Natural killer cell (primary cell): ENCODE measurements at places on chromosomes 11 and 22. TPM values are rescaled to one million over a fixed set of nuclear protein-coding genes. Genes with fewer than 3 reads are reported as not detected.

GRCh38 chr11:68033708-68034045 lies 3.2 kb downstream of the NDUFS8 start:
- H3K4me3 ChIP-seq = no peak overlapping the region
- peaks cover 15% of the 10 kb centered on the region for H3K36me3 ChIP-seq
- no peaks in the 10 kb centered on the region for H3K27me3 ChIP-seq
- DNase-seq = no peak
- no peak overlapping the region for H3K27ac ChIP-seq

- H3K27me3 ChIP-seq = no peaks in the 10 kb centered on the region
- H3K27ac ChIP-seq = no peak overlapping the region
- no peak for DNase-seq
- no peaks in the 10 kb centered on the region for H3K36me3 ChIP-seq
- H3K4me1 ChIP-seq = no peaks in the 10 kb centered on the region
These were observed 74.2 kb downstream of the KCNQ1 start for GRCh38 chr11:2518983-2519340.

DNA sequence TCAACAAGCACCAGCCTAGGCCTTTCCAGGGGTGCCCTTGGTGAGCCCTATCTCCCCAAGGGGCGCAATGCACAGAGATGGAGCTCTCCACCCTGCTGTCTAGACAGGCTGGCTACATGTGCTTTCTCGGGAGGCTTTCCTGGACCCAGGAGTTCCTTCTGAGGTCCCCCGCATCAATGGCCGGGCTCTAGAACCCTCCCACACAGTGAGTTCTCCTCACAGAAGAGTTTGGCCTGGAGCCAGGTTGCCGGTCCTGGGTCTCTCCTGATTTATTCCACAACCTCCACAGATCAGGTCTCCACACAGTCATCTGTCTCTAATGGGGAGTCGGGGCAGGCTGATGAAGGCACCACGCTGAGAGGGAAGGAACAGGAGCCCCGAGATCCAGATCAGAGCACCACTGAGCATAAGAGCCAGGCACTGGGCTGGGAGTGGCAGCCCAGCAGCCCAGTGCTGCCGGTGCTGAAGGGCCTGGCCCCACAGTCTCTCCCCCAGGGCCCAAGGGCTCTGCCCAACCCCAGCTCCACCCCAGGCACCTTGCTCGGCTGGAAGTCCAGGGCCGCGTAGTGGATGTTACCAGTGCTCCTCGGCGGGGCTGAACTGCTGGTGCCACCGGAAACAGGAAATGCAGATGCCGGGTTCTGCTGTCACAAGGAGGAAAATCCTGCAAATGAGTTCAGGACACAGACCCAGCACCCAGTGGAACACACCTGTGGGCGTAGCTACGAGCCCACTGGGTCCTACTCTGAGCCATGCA lies 44.7 kb downstream of the GAB4 start:
- DNase-seq = no peak
- H3K4me3 ChIP-seq = no peak overlapping the region
- H3K36me3 ChIP-seq = no peaks in the 10 kb centered on the region
- H3K4me1 ChIP-seq = no peaks in the 10 kb centered on the region
- H3K27me3 ChIP-seq = no peaks in the 10 kb centered on the region

DNA sequence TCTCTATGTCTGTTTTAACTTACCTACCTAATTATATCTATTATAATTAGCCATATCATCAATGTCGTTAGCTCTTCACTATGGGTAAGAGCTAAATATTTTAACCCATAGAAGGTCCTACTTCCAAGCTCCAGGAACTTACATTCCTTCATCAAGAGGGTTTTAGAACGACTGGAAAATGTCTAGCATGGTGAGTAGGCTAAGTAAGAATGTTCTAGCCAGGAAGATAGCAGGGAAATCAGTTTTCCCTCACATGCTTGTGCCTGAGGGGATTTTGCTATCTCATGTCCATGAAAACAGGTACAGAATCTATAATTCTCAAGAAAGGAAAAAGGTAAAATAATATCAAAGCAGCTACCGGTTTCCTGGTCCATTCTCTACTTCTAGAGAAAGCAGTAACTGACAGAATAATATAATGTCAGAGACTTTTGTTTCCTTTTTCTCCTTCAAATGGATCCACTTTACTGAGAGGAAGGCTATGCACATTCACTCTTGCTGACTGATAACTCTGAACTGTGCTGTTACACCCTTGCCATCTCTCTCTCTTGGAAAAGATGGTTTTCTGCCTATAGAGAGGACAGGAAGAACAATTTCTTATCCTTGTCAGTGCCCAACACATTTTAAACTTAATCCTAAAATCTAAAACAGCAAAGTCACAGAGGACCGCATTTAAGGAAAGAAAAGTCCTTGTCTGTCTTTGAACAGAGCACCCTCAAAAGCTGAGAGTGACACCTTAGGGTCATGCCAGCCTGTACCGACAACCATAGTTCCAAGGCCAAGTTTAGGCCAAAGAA lies 67.0 kb downstream of the MAML2 start:
- H3K4me3 ChIP-seq = no peak overlapping the region
- H3K27me3 ChIP-seq = no peaks in the 10 kb centered on the region
- H3K4me1 ChIP-seq = peaks cover under 1% of the 10 kb centered on the region
- no peak overlapping the region for H3K27ac ChIP-seq

DNA sequence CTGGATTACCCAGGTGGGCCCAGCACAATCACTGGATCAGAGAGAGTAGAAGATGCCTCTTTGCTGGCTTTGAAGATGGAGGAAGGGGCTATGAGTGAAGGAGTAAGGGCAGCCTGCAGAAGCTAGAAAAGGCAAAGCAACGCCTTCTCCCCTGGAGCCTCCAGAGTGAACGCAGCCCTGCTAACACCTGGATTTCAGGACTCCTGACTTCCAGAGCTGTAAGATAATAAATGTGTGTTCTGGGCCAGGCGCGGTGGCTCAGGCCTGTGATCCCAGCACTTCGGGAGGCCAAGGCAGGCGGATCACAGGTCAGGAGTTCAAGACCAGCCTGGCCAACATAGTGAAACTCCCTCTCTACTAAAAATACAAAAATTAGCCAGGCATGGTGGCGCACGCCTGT lies 102.4 kb downstream of the MORC2 start:
- H3K36me3 ChIP-seq = no peaks in the 10 kb centered on the region
- H3K27me3 ChIP-seq = no peaks in the 10 kb centered on the region

GRCh38 chr11:72856551-72857345 lies 42.5 kb downstream of the ATG16L2 start:
- no peaks in the 10 kb centered on the region for H3K4me1 ChIP-seq
- DNase-seq = no peak
- H3K27ac ChIP-seq = no peak overlapping the region
- H3K4me3 ChIP-seq = no peak overlapping the region
- no peaks in the 10 kb centered on the region for H3K27me3 ChIP-seq
- H3K36me3 ChIP-seq = peaks cover 8% of the 10 kb centered on the region

DNA sequence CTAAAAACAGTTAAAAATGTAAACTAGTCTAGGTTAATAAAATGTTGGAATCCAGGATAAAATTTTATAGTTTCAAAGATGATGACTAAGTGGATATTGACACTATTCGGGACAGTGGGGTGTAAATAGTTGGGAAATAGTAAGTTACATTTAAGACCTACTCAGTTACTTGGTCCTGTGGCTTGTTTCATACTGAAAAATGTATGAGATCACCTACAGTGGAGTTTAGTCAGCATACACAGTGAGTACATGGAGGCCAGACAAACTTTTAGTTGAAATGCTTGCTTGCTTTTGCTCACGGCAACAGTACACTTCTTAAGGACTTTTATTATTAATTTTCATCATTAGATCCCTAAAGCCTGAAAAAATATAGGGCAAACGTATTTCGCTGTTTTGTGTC lies 16.1 kb downstream of the TRIM22 start:
- H3K27ac ChIP-seq = no peak overlapping the region
- H3K27me3 ChIP-seq = no peaks in the 10 kb centered on the region
- H3K4me3 ChIP-seq = no peak overlapping the region
- no peak for DNase-seq
- peaks cover 80% of the 10 kb centered on the region for H3K36me3 ChIP-seq
- H3K4me1 ChIP-seq = no peaks in the 10 kb centered on the region

GRCh38 chr22:38700270-38700788 lies 414 bp downstream of the JOSD1 start:
- DNase-seq = no peak
- H3K4me1 ChIP-seq = peaks cover 43% of the 10 kb centered on the region
- H3K4me3 ChIP-seq = peak overlapping the region; percentile 43

DNA sequence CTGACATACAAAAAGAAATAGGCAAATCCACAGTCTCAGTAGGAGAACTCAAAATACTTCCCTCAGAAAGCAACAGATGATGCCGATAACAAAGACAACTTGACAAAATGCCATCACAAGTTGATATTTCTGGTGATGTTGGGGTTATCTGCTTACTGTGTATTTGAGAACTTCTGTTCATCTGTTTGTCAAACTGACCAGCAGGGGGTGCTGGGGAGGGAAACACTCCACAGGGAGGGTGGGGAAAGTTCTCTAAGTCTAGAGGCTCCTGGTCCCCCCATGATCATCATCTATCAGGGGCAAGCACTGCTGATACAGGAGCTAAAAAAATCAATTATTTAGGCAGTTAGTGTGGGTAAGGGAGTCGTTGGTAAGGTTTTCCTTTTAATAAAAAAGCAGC lies 19.2 kb downstream of the GLYATL1 start:
- H3K27me3 ChIP-seq = no peaks in the 10 kb centered on the region
- peak; percentile 61 for DNase-seq
- H3K4me3 ChIP-seq = no peak overlapping the region
- H3K27ac ChIP-seq = no peak overlapping the region
- H3K4me1 ChIP-seq = no peaks in the 10 kb centered on the region

- H3K4me3 ChIP-seq = peak overlapping the region; percentile 54
- no peaks in the 10 kb centered on the region for H3K27me3 ChIP-seq
- DNase-seq = no peak
- H3K27ac ChIP-seq = peak overlapping the region; percentile 34
These were observed 1.4 kb downstream of the PATZ1 start for GRCh38 chr22:31344578-31345330.

GRCh38 chr11:127345819-127346459 lies 345.4 kb upstream of the KIRREL3 start:
- H3K4me1 ChIP-seq = no peaks in the 10 kb centered on the region
- H3K27me3 ChIP-seq = no peaks in the 10 kb centered on the region
- DNase-seq = no peak
- H3K27ac ChIP-seq = no peak overlapping the region

DNA sequence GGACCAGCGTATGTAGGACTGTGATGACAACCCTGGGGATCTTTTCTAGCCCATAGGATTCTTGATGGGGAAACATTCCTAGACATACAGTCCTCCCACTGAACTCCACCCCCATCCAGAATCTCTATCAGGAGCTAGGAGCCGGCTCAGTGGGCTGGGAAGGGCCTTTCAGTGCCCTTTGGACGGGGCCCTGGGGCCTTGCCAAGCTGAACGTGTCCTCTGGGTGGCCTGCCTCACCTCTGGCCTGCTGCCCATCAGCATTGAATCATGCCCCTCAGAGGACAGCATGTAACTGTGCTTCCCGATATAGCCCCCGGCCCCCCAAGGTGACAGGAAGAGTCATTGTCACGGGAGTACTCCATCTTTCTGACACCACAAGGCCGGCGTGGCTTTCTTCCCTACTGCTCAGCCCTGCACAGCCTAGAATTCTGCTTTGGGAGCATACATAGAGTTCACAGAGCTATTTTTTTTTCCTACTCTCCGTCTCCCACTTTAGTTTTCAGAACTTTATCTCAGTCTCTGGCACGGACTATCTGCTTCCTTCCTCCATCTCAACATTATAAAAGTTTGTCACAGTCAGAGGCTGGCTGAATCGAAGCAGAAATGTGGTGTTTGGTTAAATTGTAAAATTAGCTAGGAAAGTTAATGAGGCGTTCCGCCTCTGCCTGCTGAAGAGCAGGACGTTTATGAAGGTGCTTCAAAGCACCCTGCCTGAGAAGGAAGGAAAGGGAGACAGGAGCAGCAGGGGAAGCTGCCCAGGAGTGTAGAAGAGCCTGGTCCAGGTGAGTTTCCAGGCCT lies 111.9 kb downstream of the ZBTB16 start:
- peaks cover 92% of the 10 kb centered on the region for H3K4me1 ChIP-seq
- no peak for DNase-seq
- no peaks in the 10 kb centered on the region for H3K27me3 ChIP-seq
- no peak overlapping the region for H3K4me3 ChIP-seq

DNA sequence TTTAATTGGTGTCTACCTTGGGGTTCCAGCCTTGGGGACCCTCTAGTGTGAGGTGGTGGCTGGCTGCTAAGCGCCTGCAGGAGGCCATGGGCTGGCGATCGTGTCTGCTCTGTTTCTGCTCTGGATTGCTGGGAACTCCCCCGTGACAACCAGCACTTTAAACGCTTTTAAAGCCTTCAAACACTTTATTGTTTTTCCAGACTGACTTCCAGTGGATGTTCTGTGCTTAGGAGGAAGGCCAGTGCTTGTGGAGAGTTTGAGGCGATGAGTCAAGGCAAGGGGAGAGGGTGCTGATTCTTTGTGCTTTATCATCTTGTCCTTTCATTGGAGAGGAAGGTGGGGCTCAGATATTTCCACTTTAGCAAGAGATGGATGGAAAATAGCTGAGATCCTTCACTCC lies 81.6 kb downstream of the FLI1 start:
- H3K27ac ChIP-seq = peak overlapping the region; percentile 52
- H3K4me1 ChIP-seq = peaks cover 64% of the 10 kb centered on the region
- peaks cover 80% of the 10 kb centered on the region for H3K36me3 ChIP-seq

GRCh38 chr22:46763051-46763705 lies 728 bp downstream of the TBC1D22A start:
- DNase-seq = peak; percentile 54
- H3K27me3 ChIP-seq = no peaks in the 10 kb centered on the region
- H3K36me3 ChIP-seq = peaks cover 2% of the 10 kb centered on the region
- peak overlapping the region; percentile 96 for H3K4me3 ChIP-seq
- peak overlapping the region; percentile 92 for H3K27ac ChIP-seq
- peaks cover 52% of the 10 kb centered on the region for H3K4me1 ChIP-seq

DNA sequence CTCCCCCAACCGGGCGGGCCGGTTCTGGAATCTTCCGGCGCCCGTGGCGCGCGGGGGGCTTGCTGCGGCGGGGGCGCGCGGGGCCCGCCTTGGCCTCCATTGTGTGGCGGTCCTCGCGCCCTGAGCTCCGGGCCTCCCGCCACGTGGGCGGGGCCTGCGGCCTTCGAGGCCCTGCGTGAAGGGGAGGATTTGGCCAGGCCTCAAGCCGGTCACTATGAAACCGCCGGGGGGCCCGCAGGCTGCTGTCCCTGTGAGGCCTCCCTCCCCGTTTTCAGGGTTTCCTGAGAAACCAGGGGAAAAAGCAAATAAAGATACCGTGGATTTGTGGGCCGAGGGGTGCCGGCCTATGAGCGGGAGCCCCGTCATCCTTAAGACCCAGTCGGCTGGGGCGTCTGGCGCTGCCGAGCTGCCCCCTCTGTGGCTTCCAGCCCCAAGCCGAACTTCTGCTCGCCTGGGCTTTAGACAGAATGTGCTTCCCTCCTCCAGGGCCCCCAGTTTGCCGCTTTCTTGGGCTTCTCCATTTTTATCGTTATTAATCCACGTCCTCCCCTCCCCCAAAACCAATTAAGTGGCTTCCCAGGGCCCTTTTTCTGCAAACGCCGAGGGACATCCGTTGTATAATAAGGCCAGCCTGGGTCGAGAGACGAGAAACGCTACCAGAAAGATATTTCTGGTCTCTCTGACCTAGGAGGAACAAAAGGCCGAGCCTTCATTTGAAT lies 602 bp downstream of the EWSR1 start:
- peaks cover 31% of the 10 kb centered on the region for H3K4me1 ChIP-seq
- peak overlapping the region; percentile 83 for H3K4me3 ChIP-seq
- DNase-seq = peak; percentile 60
- peaks cover 16% of the 10 kb centered on the region for H3K36me3 ChIP-seq
- peak overlapping the region; percentile 96 for H3K27ac ChIP-seq

DNAJB13 gene
- total RNA-seq = not detected

MYRF gene
- total RNA-seq = 15.3 TPM

PGA5 gene
- not detected for total RNA-seq

CST6 gene
- total RNA-seq = not detected

CBL gene
- total RNA-seq = 32.5 TPM
